ENCODE measurements at places on chromosomes 3 and 15. TPM values are rescaled to one million over a fixed set of nuclear protein-coding genes. Genes with fewer than 3 reads are reported as not detected.

DNA sequence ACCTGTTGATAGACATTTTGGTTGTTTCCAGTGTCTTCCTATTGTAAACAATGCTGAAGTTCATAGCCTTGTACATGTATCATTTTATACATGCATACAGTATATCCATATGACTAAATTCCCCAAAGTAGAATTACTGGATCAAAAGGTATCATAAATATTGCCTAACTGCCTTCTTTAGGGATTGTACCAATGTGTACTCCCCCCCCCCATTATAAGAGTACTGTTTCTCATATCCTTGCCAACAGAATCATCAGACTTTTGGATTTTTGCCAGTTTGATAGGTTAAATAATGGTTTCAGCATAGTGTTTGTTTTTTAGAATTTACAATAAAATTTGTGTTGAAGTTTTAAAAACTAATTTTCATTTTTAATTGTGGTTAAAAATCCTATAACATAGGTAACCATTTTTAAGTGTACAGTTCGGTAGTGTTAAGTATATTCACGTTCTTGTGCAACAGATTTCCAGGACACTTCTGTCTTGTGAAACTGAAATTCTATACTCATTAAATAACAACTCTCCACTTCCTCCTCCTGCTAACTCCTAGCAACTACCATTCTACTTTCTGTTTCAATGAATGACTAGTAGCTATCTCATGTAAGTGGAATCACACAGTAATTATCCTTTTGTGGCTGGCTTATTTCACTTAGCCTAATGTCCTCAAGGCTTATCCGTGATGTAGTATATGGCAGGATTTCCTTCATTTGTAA, 30.8 kb upstream of the MAP3K13 start:
- DNase-seq, result peak; percentile 48

GRCh38 chr15:35000511-35000910, 12.4 kb upstream of the ZNF770 start:
- no peak for DNase-seq

DNA sequence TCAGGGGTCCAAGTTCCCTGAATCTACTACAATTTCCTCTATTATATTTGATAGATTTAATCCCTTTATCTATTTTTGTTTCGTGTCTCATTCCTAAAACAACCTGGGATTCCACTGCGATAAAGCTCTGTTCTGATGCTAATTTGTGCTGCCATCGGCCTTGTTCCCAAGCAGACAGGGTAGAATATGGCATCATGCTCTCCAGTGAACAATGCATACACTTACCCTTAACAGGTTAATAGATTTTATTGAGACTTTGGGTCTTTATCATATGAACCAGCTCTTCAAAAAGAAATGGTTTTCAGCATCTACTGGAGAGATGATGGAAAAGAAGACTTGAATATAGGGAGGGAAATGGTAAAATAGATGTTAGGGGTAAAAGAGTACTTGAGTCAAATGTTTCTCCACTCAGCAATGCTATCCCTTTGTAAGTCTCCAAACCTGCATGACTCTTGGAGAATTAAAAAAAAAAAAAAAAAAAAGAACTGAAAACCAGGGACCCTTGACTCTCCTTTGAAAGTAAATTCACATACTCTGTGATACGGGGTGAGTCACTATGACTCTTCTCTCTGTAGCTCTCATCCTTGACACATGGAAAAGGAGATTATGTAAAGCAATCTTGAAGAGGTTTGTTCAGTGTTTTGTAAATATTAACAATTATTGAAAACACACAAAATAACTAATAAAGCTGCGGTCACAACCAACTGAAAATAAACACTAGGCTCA, 268.8 kb downstream of the ZBTB20 start:
- no peak for DNase-seq

DNA sequence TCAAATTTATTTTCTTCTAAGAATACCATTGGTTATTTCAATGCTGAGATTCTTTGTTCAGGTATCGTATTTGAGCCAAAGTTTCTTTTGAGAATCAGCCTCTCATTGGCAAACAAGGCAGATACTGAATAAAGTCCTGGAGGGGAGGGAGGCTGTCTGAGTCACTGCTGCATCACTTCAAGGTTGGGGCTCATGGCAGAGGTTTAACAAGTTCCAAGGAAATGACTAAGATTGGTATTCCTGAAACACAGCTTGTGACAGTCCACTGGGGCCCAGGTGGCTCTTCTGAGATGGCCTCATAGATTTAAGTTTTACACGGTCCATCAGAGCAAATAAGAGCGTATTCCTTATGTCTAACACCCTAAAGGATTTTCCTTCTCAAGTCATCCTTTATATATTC, 213.8 kb upstream of the STAC start:
- DNase-seq, result no peak

DNA sequence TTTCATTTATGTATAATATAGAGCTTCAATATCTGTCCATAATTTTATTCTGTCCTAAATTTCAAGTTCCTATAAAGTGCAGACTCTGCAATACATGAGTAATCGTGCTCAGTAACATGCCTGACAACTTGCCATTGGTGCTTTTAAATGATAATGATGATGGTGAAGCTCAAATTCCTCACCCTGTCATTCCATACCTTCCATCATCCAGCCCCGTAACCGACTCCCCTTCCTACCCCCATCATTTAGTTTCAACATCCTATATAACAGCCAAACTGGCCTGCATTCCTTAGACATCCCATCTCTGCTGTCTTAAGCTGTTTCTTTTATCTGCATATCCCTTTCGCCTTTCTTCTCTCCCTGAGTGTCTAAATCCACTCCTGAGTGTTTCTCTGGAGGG, 67.2 kb upstream of the DLG1 start:
- no peak for DNase-seq

DNA sequence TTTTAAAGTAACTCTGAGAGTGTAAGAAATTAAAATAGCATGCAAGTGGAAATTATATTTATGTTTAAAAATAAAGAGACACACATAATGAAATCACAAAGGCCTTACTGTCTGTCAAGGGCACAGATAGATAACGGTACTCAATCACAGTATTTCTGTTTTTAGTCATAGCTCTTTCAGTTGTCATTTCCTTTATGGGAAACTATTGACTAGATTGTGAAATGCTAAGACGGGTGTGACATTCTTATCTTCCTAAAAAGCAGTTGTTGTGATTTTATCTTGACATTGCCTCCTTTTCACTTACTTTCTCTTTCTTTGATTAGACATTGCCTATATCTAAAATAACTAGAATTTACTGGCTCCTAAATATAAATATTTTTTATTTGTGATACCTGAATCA, 100.1 kb upstream of the PLSCR5 start:
- DNase-seq, result no peak

DNA sequence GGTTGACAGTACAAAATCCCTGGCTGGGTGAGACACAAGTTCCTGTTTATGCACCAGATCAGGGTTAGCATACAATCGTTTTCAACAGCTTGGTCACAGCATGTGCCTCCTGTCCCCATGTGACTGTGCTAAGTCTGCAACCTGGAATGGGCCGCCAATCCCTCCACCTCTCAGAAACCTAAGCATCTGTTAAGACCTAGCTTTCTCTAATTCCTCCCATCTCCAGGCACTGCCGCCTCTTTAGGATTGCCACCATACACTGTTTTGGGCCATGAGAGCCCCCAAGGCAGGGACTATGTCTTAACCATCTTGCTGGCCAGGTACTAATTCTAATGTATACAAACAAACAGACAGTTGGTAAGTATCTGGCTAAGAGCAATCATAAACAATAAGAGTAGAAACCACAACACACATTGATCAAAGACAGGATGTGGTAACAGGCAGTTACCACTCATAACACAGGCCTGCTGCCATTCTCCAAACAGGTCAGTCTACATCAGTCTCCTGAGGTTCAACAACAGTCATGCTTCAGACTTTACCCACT, 25.6 kb downstream of the SEC22C start:
- DNase-seq, result no peak

GRCh38 chr3:40267937-40268724, 41.4 kb upstream of the EIF1B start:
- DNase-seq, result no peak

GRCh38 chr3:103009609-103010008, 574.8 kb downstream of the ZPLD1 start:
- no peak for DNase-seq

GRCh38 chr3:49295489-49296058, 18.5 kb upstream of the C3orf62 start:
- peak; percentile 67 for DNase-seq

- no peak for DNase-seq
Observed at GRCh38 chr3:154307363-154307762, 16.9 kb downstream of the DHX36 start.

Gene ZMYND10
- 2.4 TPM for polyA plus RNA-seq

Gene ST3GAL6
- 0.91 TPM for polyA plus RNA-seq

Gene ANKRD63
- not detected for polyA plus RNA-seq

Gene TRH
- polyA plus RNA-seq, result not detected

Gene CYP19A1
- not detected for polyA plus RNA-seq

Gene COL8A1
- not detected for polyA plus RNA-seq

Gene CASR
- not detected for polyA plus RNA-seq

Gene ROPN1
- not detected for polyA plus RNA-seq

Gene IGF2BP2
- not detected for polyA plus RNA-seq

Gene LDHAL6B
- not detected for polyA plus RNA-seq
